Right ventricle myocardium superior (tissue), 1 donor: ENCODE measurements at places on chromosomes 1 and 21.

DNA sequence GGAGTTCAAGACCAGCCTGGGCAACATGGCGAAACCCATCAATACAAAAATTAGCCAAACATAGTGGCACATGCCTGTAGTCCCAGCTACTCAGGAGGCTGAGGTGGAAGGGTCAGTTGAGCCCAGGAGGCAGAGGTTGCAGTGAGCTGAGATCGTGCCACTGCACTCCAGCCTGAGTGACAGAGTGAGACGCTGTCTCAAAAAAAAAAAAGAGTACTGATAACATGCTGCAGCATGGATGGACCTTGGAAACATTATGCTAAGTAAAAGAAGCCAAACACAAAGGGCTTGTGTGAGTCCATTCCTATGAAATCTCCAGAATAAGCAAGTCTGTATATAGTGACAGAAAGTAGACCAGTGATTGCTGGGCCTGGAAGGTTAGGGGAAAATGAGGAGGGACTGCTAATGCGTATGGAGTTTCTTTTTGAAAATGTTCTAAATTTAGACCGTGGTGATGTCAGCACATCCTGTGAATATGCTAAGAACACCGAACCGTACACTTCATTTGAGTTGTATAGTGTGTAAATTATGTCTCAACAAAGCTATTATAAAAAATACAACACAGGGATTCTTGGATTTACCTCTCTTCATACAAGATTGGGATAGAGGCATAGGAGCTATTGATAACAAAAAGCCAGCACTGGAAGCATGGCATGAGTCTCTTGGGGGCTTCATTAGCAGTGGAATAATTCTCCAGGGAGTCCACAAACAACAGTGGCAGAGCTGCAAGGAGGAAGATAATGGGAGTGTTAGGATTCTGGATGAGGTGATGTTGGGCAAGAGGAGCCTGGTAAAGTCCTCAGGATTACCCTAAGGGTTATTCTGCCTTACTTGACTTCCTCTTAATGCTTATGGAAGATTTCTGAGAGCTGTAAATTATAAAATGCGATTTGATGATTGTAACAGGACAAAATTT is 73.5 kb downstream of the TTC3 start:
- no peak for DNase-seq

- DNase-seq: no peak
These were observed 21.4 kb upstream of the CHIT1 start for GRCh38 chr1:203250911-203251310.

DNA sequence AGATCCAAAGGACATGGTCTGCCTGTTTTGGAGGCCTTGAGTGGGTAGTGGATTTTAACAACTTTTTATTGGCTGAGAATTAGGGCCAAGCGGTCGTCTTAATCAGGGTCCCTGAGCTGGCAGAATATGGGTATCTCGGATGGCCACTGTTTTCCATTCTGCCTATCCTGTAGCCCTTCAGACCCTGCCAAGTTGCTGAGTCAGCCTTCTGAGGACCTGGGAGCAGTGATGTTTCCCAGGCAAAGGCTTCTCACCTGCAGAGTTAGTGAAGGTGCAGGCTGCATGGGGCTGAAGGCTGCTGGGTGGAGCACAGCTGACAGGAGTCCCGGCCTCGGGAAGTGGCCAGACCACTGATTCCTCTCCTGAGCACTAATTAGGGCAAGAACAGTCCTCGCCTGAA is 11.4 kb downstream of the RASSF5 start:
- DNase-seq: no peak

GRCh38 chr1:246078126-246078887 is 428.8 kb downstream of the SMYD3 start:
- no peak for DNase-seq

- DNase-seq: no peak
These were observed 130.0 kb upstream of the TNFSF4 start for GRCh38 chr1:173337126-173337525.

- DNase-seq: peak; percentile 56
These were observed 67.0 kb downstream of the PLEKHA6 start for GRCh38 chr1:204292740-204293139.

- peak; percentile 90 for DNase-seq
These were observed 26.4 kb downstream of the FOXO6 start for GRCh38 chr1:41387667-41388091.

DNA sequence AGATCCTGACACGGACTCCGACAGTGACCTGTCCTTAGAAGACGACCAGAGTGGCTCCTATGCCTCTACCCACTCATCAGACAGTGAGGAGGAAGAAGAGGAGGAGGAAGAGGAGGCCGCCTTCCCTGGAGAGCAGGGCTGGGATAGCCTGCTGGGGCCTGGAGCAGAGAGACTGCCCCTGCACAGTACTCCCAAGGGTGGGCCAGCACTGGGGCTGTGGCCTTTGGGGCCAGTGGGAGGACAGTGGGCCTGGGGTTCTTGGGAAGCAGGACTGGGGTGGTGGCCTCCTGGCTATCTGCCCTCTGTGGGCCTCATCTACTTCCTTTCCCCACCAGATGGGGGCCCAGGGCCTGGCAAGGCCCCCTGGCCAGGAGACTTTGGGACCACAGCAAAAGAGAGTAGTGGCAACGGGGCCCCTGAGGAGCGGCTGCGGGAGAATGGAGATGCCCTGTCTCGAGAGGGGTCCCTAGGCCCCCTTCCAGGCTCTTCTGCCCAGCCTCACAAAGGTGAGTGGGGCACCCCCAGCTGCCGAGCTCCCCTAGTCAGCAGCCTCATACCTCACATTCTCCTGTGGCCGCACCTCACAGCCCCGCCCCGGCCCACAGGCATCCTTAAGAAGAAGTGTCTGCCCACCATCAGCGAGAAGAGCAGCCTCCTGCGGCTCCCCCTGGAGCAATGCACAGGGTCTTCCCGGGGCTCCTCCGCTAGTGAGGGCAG is 10.0 kb downstream of the PSRC1 start:
- peak; percentile 23 for DNase-seq

- DNase-seq: peak; percentile 85
These were observed 23.1 kb upstream of the TNFRSF1B start for GRCh38 chr1:12143631-12144155.

- no peak for DNase-seq
These were observed 35.8 kb downstream of the SPEN start for GRCh38 chr1:15883326-15883725.

DNA sequence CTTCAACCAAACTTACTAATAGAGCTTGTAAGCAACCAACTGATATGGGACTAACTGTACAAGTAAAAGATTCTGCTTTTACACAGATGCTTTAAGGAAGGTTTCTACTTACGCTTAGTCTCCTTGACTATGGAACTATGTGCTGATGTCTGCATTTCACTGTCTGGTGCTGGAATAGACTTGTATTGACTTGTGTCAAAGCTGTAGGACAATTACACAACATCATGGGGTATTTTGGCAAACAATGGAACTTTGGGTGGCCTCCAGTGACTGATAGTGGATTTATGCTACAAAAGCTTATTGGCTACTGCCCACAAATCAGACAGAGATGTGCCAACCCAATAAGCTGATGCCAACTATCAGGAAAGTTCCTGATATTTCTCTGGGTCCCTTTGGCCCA is 10.6 kb downstream of the CBR1 start:
- DNase-seq: no peak

DNA sequence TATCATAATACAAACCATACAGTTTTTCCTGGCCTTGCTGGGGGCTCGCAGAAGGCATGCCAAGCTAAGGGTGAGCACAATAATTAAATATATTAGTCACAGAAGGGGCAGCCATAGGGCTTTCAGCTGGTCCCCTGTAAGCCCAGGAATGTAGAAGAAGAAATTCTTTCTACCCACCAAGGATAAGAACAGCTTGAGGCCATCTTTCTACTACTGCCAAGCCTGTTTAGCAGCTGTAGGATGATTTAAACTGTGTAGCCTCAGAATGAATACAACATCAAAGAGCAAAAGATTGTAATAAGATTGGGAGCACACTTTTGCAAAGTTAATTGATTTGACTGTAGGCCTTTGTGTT is 171.5 kb downstream of the LRRC7 start:
- no peak for DNase-seq

- no peak for DNase-seq
These were observed 161.0 kb downstream of the URB2 start for GRCh38 chr1:229786974-229787610.

DNA sequence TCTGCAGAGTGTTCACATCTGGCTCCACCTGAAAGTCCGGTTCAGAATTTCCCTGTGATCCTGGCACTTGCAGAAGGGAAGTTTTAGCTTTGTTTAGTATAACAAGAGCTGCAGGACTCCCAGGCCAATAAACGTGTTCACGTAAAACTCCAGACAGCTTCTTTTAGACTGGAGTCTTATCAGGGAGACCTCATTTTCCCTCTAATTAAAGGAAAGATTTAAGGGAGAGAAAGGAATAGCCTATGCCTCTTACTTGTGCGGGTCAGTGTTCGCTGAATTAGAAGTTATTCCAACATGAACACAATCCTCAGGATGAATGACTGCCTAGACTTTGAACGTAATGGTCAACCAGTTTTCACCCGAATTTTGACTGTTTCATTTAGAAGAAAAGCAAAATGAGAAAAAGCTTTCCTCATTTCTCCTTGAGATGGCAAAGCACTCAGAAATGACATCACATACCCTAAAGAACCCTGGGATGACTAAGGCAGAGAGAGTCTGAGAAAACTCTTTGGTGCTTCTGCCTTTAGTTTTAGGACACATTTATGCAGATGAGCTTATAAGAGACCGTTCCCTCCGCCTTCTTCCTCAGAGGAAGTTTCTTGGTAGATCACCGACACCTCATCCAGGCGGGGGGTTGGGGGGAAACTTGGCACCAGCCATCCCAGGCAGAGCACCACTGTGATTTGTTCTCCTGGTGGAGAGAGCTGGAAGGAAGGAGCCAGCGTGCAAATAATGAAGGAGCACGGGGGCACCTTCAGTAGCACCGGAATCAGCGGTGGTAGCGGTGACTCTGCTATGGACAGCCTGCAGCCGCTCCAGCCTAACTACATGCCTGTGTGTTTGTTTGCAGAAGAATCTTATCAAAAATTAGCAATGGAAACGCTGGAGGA is 202.1 kb upstream of the SGIP1 start:
- DNase-seq: peak; percentile 80

DNA sequence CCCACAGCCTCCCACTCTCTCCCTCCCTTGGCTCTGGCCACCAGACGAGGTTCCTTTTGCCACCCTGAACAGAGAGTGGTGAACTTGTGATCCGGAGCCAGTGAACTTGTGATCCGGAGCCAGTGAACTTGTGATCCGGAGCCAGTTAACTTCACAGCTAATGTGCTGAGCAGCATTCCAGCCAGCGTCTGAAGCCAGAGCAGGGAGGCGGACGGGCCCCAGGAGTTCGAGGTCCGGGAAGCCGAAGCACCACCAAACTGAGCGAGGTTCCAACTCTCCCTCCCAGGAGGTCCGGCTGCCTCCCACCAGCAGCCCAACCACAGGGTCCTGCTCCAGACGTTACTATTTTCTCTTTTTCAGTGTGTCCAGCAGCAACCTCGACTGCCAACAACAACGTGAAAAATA is 85.8 kb downstream of the SYF2 start:
- DNase-seq: no peak

DNA sequence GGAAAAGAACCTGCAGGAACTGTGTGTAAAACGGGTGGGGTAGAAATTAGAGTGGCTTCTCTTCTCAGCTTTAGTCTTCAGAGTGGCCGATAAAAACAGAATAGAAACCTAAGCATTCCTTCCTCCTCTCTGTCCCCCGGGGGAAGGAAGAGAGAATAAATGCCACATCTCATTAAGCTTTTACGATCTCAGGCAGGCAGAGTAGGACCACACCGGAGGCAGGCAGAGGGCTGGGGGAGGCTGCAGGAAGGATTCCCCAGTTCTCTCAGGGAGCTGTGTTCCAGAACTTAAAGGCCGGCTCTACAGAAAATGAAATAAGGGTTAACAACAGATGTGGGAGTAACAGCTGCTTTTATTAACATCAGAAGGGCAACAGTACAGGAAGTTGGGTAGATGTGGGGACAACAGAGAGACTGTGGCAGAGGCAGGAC is 24.5 kb upstream of the MEF2D start:
- no peak for DNase-seq

GRCh38 chr1:213103377-213104306 is 52.6 kb downstream of the RPS6KC1 start:
- DNase-seq: no peak

DNA sequence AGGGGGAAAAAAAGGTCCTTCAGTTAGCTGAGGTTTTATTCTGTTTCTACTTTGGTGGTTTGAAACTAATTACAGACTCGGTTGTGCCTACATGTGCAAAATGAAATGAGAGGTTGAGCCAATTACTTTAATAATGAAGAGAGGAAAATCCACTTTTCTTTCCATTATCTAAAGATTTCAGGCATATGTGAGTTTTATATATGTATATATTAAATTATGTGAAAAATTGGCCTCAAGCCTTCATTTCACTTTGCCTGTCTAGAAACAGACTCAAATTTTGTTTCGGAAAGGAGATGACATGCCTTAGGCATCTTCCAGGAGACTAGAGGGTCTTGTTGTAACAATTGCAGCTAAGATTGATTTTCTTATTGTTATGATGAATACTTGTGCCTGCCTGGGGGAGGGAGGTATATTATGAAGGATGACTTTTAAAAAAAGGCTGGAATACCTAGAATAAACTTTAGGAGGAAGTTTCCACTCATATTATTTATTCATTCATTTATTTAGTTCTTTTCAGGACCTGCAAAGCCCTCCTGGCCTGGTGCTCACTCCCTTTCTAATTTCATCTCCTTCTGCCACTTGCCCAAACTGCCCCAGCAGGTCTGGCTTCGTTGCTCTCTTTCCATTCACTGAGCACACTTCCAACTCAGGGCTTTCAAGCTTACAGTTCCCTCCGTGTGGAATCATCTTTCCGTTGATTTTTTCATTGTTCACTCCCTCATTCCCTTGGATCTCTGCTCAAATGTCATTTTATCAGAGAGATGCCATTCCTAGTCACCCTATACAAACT is 94.2 kb upstream of the HOOK1 start:
- DNase-seq: no peak

DNA sequence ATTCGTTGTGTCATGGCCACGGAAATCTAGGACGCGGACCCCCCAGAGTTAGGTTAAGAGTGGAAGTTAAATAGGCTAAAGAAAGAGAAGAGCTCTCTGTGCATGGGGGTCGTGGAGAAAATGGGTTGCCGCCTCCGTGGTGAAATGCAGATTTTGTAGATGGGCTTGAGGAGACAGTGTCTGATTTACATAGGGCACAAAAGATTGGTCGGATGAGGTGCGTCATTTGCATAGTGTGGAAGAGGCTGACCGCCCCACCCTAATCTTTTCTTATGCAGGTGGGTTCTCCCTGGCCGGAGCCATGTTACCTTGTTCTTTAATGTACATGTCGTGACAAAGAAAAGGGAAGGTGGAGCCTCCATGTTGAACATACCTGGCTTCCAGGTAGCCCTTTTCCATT is 14.3 kb upstream of the SLC5A9 start:
- DNase-seq: no peak

- no peak for DNase-seq
These were observed 26.7 kb downstream of the RTCA start for GRCh38 chr1:100292711-100293110.

DNA sequence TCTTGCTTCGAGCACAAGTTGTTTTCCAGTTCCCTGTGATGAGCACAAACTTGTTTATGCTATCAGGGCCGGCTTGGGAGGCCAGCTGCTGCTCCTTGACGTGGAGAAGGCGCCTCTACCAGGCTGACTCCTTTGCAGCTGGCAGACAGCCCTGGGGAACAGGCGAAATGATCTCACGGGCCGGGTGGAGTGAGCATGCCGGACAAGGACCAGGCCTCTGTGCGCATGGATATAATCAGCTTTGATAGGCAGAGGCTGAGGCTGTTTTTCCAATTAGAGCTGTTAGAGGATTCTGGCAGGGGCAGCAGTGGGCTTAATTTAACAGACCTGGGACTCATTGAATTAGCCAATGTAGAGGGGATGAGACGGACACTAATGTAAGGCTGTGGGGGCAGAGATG is 38.9 kb downstream of the FAM163A start:
- DNase-seq: peak; percentile 77
